A172 (cell line): ENCODE measurements at places on chromosomes 13 and 19.

DNA sequence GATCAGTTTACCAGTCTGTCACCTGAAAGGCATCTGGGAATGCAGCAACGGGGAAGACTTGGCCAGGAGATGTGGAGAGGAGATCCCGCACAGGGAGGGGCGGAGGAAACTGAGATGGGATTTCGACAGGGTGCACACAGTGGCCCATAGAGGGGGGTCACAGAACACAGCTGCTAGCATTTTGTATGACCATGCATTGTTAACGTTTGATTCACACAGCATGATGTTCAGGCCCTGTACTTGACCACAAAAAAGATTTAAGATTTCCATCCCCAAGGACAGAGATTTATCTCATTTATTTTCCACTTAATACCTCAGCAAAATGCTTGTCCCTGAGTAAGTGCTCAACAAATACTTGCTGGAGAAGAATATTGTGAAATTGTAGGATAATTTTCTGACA is 63.2 kb downstream of the RAB20 start:
- no peak for DNase-seq

DNA sequence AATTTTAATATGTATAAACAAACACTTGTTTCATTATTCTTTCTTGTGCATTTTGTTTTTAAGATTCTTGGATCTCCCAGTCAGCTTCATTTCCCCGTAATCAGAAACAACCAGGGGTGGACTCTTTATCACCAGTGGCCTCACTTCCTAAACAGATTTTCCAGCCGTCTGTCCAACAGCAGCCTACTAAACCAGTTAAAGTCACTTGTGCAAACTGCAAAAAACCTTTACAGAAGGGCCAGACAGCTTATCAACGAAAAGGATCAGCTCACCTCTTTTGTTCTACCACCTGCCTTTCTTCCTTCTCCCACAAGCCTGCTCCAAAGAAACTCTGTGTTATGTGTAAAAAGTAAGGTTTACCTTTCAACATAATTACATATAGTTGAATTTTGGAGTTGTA is 44.3 kb downstream of the ZMYM2 start:
- no peak for DNase-seq

DNA sequence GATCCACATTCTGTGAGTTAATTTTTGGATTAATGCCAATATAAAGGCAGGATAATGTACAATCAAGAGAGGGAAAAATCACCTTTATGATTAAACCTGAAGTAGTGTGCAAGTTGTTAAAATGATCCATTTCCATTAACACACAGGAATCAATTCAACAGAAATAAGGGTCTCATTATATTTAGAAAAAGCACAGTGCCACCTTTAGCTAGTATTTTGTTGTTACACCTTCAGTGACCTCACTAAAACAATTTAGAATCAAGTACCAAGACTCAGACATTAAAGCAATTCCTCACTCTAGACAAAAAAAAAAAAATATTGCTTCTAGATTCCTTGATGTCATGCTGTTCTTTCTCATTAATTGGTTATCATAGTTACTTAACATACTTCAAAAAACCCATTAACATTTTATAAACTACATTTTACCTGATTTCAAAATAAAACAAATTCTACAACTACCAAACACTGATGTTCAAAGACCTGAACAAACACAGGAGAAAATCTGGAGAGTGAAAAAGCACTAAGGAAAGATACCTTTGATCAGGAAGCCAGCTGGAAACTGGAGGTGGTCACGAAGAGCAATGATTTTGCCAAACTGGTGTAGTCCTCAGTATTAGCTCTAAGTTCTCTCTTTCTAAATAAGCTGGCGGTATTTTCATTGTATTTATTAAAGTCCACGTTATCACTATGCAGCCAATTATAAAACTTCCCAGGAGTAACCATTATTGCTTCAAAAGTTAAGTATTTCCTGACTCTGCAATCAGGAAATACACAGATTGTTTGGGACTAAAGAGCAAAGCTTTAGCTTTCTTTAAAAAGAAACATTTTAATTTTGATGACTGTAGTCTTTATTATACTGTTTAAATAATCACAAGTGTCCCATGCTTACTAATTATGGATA is 115.3 kb downstream of the TBC1D4 start:
- no peak for DNase-seq

- DNase-seq, result no peak
Observed at GRCh38 chr13:85618521-85618920, 180.7 kb downstream of the SLITRK6 start.

- DNase-seq, result no peak
Observed at GRCh38 chr13:46868091-46868490, 28.8 kb downstream of the HTR2A start.

GRCh38 chr19:57537953-57538547 is 10.9 kb downstream of the ZNF549 start:
- no peak for DNase-seq

DNA sequence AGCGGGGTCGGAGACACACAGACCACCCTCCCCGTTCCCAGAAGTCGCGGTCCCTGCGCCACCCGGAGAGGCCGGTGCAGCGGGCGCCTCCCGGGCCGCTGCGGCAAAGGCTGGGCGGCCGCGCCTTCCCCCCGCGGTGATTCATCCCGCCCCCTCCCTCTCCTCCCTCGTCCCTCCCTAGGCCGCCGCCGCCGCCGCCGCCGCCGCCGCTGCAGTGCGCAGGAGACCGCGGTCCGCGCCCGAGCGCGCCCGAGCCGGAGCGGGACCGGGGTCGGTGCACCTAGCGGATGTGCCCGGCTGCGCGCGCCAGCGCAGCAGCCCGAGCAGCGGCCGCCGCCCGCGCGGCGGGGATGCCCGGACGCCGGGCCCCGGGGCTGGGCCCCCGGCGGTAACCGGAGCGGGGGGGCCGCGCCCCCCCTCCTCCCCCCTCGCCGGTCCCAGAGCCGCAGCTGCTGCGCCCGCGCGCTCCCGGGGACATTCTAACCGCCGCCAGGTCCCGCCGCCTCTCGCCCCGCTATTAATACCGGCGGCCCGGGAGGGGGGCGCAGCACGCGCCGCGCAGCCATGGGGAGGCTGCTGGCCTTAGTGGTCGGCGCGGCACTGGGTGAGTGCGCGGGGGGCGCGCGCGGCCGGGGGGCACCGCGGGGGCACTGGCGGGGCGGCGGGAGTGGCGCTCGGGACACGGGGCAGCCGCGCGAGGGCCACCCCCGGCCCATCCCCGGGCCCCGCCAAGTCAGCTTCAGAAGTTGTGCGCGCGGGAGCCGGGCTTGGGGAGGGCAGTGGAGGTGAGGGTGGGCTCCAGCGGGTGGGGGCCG is at the start of gene SCN1B:
SCN1B (plus strand) TSS at position 214 of the 815 bp plus-strand sequence; CDS start at position 565, 351 bp downstream.
- peak; percentile 59 for DNase-seq

- no peak for DNase-seq
Observed at GRCh38 chr13:99027661-99028425, 50.0 kb upstream of the DOCK9 start.

DNA sequence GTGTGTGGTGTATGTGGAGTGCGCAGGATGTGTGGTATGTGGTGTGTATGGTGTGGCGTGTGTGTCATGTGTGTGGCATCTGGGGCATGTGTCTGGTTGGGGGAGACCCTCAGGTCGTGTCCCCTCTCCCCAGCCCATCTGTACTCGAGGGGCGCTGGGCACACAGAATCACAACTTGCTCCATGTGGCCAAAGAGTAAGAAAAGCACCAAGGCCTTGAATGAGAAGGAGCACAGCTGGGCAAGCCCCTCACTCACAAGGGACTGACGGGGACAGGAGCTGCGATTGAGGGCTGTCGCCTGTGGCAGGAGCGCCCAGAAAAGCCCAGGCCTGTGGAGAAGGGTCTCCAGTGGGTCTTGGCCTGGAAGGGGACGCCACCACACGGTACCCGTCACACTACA is 62.8 kb downstream of the PEPD start:
- DNase-seq, result no peak

- no peak for DNase-seq
Observed at GRCh38 chr13:44021422-44021821, 141.7 kb downstream of the LACC1 start.

- no peak for DNase-seq
Observed at GRCh38 chr13:100658363-100658762, 16.2 kb downstream of the TMTC4 start.

DNA sequence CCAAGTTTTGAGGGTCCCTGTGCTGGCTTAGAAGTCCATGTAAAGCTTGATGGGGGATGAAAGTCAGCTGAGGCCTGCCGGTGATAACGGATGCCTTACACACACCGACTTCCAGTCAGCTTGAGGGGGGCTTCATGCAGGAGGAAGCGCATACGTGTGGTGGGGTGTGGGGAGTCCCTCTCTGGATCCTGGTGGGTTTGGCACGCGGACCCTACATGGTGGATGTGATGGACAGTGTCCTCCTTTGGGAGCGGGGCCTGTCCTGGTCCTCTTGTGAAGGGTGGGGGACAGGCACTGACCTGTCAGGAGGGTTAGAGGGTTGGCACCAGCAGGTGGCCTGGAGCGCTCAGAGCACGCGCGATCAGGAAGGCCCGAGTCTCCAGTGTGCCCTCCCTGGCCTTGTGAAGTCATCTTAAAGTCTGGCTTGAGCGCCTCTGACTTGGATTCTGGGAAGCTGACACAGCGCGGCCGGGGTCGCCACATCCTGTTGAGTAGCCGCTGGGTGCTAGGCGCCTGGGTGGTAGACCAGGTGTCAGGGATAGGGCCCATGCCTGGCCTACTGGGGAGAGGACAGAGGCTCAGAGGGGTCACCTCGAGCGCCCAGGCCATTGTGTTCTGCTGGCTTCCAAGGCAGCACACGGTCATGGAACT is 2.9 kb downstream of the DAZAP1 start:
- peak; percentile 48 for DNase-seq

DNA sequence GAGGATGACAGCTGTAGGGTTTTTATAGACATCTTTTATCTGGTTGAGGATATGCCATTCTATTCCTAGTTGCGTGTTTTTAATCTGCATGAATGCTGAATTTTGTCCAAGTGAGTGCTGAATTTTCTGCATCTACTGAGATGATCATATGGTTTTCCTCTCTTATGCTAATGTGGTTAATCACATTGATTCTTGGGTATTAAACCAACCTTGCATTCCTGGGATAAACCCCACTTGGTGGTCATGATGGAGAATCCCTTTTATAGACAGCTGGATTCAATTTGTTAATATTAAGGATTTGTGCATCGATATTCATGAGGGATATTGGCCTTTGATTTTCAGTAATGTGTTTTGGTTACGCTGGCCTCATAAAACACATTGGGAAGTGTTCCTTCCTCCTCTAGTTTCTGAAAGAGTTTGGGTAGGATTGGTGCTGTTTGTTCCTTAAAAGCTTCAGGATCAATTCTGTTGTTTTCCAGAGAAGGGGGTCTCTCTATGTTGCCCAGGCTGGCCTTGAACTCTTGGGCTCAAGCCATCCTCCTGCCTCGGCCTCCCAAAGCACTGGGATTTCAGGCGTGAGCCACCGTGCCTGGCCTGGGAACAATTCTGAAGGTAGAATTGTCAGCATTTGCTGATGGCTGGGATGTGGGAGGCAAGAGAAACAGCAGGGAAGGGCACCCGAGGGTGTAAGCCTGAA is 7.3 kb upstream of the LINGO3 start:
- DNase-seq, result no peak

- DNase-seq, result no peak
Observed at GRCh38 chr19:54708781-54709180, 15.5 kb upstream of the KIR3DL3 start.

GRCh38 chr13:108496362-108497210 is 132.8 kb upstream of the MYO16 start:
- no peak for DNase-seq

GRCh38 chr19:12885749-12886650 is 1.0 kb downstream of the KLF1 start:
- DNase-seq, result no peak

DNA sequence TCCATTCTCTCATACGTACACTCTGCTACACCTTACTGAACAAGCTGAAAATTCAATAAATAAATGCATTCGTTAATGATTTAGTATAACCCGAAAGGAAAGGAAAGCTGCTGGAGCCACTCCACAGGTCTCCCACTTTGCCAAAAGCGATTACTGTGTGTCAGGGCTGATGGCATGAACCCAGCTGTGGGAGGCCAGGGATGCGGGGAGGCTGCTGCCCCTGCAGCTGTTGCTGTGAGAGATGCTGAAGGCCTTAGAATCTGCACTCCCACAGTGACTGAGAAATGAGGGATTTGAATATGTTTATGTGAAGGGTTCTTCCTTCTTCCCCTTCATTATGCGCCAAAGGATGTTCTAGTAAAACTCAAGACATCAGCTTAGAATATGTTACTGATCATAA is 58.7 kb upstream of the NBEA start:
- no peak for DNase-seq

- DNase-seq, result no peak
Observed at GRCh38 chr13:40483601-40484000, 182.8 kb downstream of the FOXO1 start.

GRCh38 chr13:50161052-50161451 is 145.8 kb downstream of the KCNRG start:
- no peak for DNase-seq

DNA sequence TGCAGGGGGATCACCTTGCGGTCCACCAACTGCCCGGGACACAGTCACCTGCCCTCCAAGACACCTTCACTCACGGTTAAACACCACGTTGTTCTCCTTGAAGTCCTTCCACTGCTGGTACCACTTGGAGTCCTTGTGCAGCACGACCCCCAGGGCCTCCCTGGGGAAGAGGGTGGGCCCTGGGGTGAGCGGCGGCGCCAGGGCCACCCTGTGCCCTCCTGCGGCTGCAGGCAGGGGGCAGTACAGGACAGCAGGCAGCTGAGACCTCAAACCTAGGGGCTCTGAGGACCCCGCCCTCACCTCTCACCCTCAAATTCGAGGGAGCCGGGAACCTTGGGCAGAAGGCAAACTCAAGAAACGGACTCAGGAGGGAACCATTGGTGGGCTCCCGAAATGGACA is 7.5 kb upstream of the CTXN1 start:
- DNase-seq, result no peak

DNA sequence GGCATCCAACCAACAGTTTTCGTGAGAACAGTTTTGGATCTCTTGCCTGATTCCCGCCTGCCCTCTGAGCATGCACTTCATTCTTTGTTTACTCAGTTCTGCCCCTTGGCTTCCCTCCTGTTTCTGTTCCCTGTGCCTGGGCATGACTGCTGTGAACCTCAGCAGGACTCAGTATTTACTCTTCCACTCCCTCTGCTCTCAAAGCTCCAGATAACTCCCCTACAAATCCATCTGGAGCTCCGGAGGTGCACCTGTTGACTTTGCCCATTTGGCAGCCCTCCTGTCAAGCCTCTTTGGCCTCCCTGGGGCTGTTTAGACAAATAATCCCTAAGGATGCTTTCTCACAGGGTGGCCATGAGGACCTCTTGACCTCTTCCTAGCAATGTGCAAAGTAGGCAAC is 34.2 kb upstream of the ARGLU1 start:
- DNase-seq, result no peak

- DNase-seq, result no peak
Observed at GRCh38 chr13:90798381-90798780, 549.1 kb upstream of the MIR17HG start.

GRCh38 chr19:46125447-46125846 is 959 bp upstream of the IGFL3 start:
- DNase-seq, result no peak

- DNase-seq, result no peak
Observed at GRCh38 chr13:54953786-54954185, 1925.2 kb downstream of the OLFM4 start.

GRCh38 chr13:83344518-83344917 is 537.8 kb downstream of the SLITRK1 start:
- no peak for DNase-seq

- DNase-seq, result no peak
Observed at GRCh38 chr13:47399599-47399998, 502.7 kb upstream of the HTR2A start.
